ENCODE measurements at places on chromosomes 5 and 9.
A peak's percentile ranks its signal among the peaks of the same experiment; 100 is the strongest.

- no peak for DNase-seq
Observed at GRCh38 chr9:120431268-120431667, 148.7 kb downstream of the CDK5RAP2 start.

DNA sequence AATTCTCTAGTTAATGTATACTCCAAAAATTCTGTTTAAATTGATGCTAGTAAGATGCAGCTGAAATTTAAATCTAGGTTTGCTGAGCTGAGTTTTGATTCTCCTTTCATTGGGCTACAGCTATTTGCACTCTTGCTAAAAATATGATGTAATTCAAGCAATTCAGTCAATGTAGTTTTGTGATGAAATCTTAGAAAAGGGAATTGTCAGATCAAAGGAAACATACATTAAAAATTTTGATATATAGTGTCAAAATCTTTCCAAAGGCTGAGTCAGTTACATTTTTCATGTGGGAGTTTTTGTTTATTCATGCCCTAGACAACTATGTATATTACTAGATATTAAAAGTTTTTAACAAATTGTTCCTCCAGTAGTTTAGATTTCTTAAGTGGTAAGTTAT, 334.9 kb upstream of the DAB2 start:
- no peak for DNase-seq

DNA sequence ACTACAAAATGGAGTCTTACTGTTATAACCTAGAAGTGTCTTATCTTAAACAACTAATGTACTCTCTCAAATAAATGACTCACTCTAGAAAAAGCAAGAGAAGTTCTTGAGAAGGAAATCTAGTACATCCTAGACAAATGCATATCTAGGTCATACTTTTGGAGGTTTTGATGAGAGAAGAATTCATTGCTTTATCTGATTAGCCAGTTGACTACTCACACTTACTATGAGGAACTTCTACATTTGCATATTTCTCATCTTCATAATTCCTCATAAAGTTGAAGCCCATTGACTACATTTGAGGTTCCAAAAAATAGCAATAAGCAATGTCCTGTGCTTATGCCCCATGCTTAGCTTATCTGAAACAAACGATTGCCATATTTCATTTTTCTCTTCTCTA, 2.8 kb downstream of the JAKMIP2 start:
- DNase-seq: no peak

- DNase-seq: peak; percentile 0
Observed at GRCh38 chr5:11797132-11797531, 107.1 kb downstream of the CTNND2 start.

- no peak for DNase-seq
Observed at GRCh38 chr9:136719195-136719880, 7.0 kb downstream of the DIPK1B start.

DNA sequence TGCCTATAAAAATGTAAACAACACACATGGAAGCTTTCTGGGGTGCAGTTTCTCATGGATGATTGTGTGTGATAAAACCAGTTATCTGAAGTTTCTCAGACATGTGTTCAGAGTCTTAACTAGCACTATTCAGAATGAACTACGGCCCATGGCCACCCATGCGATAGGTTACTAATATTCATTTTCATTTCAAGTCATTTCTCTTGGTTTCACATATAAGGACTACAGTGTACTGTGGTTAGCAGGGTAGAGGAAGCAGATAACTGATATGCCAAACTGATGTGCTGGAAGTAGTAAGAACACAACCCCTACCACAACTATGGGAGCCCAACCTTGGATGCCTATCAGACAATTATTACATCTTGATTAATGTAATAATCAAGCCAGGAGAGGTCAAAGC, 372.1 kb downstream of the DTWD2 start:
- no peak for DNase-seq

All from A673 (cell line).